ELF-1 (cell line): ENCODE measurements at places on chromosomes 6 and 20.
A peak's percentile ranks its signal among the peaks of the same experiment; 100 is the strongest.

- DNase-seq, result no peak
These were observed 8.8 kb upstream of the BTN3A3 start for GRCh38 chr6:26431258-26432172.

- DNase-seq, result no peak
These were observed 27.3 kb upstream of the SPDEF start for GRCh38 chr6:34583461-34583860.

DNA sequence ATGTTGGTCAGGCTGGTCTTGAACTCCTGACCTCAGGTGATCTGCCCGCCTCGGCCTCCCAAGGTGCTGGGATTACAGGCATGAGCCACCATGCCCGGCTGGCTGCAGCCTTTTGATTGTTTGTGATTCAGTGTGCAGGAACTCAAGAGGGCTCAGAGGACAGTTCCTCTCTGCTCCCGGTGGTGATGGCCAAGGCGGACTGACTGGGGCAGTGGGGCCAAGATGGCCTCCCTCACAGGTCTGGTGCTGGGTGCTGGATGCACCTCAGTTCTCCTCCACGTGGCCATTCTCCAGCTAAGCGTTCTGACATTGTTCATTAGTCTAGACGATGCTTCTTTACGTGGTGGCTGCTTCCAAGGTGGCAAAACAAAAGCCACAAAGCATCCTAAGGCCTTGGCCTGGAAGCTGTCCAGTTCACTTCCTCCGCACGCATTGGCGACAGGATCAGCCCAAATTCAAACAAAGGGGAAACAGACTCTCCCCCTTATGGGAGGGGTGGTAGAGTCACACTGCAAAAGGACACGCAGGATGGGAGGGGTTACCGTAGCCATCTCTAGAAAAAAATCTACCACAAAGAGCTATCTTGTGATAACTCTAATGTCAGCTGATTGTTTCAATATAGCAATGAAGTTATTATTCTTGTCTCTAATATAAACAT is 146.9 kb downstream of the FOXC1 start:
- DNase-seq, result no peak

DNA sequence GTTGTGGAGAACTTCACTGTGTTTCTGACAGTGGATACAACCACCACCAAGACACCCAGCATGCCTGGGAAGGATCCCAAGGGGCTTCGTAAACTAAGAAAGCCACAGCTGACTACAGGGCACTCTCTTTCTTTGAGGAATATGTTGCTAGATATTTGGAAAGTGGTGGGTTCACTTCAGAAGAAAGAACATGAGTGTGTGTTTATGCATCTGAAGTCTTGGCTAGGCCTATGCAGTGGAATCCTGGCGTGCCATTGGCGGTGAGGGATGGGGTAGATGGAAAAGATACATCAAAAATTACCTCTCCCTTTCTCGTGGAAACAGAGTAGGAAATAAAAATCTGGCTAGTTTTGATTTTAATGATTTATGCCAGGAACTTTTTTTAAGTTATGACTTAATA is 187.7 kb downstream of the PDE7B start:
- no peak for DNase-seq

DNA sequence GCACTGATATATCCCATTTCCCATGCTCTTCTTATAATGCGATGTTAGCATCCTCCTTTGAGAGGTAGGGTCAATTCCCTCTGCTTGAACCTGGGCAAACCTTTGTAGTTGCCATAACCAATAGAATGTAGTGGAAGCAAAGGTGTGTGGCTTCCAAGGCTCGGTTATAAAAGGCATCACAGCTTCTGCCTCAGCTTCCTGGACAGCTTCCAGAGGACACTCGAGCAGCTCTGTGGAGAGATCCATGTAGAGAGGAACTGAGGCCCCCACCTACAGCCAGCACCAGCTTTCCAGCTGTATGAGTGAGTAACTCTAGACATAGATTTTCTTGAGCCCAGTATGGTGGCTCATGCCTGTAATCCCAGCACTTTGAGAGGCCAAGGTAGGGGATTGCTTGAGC is 36.7 kb downstream of the FGD2 start:
- no peak for DNase-seq

- peak; percentile 3 for DNase-seq
These were observed 56.1 kb upstream of the B3GAT2 start for GRCh38 chr6:71012866-71013469.

- no peak for DNase-seq
These were observed 29.0 kb upstream of the SRF start for GRCh38 chr6:43142101-43142500.

DNA sequence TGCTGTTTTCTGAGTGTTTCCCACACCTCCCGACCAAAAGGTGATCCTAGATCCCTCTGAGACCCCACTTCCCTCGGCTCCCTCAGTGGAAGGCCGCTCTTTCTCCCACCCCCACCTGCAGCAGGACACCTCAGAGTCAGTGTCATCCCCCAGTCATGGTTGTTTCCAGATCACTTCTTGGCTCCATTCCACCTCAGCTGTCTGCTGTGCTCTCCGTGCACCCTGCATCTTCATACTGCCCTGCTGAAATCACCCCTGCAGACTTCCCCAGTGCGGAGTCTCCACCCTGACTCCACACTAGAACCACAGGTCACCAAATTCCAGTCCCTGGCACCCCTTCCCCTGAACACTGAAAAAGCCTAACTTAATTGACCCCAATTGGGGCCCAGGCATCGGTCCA is 255.1 kb upstream of the CDYL start:
- no peak for DNase-seq

GRCh38 chr20:20743511-20744169 is 31.2 kb upstream of the RALGAPA2 start:
- peak; percentile 59 for DNase-seq

- DNase-seq, result no peak
These were observed 666.7 kb upstream of the AGPAT4 start for GRCh38 chr6:161940519-161940918.

DNA sequence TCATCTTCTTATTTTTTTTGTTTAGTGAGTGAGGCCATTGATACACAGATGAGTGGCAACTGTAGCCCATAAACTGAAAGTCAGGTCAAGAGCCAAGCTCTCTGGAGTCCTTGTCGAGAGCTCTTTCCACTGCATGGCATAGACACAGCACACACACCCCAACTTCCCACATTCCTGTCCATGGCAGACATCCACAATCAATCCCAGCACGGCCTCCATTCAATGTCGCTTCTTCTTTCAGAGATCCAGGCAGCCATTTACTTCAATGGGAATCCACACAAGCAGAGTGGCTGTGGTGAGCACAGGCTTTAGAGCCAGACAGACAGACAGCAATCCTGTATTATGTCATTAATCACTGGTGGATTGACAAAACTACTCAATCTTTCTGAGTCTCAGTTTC is 34.9 kb upstream of the ECI2 start:
- DNase-seq, result no peak

- peak; percentile 80 for DNase-seq
These were observed 113.9 kb downstream of the NFATC2 start for GRCh38 chr20:51428401-51429143.

DNA sequence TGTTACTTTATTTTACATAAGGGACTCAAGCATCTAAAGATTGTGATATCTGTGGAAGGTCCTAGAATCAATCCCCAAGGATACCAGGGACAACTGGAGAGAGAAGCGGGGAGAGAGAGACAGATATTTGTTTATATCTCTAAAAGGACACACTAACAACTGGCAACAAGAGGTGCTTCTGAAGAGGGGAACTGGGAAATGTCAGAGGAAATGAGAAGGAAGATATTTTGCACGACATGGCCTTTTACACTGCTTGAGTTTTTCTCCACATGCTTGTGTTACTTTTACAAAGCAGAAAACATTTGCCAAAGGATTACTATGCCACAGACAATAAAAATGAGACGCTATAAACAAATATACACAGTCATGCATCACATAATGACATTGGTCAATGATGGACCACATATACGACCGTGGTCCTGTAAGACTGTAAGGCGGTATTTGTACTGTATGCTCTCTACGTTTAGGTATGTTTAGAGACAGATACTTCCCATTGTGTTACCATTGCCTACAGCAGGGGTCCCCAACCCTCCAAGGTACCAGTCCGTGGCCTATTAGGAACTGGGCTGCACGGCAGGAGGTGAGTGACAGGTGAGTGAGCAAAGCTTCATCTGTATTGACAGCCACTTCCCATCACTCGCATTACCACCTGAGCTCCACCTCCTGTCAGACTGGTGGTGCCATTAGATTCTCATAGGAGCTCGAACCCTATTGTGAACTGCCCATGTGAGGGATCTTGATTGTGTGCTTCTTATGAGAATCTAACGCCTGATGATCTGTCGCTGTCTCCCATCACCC is 64.6 kb upstream of the PTPN1 start:
- no peak for DNase-seq

DNA sequence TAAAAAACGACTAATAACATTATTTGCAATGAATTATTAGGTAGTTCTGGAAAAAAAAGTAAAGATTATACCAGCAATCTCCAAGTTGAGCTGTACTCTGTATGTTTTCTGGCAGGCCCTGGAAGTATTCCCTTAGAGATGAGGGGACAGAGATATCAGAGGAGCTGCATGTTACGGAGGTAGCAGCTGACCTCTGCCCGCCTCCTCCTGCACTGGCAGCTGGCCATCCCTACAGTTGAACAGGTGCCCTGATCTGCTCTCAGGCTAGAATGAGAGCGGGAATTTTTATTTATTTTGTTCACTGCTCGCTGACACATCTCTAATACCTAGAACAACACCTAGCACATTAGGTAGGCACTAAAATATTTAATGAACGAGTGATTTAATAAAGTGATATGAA is 23.1 kb downstream of the FBXL4 start:
- DNase-seq, result no peak

DNA sequence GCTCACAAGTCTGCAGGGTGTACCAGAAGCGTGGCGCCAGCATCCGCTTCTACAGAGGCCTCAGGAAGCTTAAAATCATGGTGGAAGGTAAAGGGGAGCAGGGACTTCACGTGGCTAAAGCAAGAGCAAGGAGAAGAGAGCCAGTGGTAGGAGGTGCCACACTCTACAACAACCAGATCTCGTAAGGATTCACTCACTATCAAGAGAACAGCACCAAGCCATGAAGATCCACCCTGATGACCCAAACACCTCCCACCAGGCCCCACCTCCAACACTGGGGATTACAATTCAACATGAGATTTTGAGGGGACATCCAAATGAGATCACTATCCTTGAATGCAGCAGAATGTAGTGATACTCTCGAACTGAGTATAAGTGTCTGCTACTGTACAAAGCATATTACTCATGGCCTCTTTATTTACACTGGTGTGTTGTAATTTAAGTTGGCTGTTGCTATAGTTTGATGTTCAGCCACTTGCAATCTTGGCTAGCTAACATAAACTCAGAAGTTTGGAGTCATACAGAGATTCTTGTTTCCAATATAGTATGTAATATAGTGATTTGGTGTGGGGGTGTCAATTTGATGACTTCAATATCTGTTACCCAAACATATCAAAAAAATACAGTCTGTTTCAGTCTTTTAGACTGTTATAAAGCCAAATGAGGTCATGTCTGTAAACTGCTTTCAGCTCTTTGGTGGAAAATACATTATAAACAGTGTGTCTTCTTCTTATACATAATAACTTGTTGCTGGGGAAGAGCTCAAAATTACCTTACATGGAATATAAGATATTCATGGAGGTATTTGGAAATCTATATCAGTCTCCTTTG is 39.4 kb upstream of the MYLIP start:
- no peak for DNase-seq

- DNase-seq, result no peak
These were observed 527 bp downstream of the TOMM34 start for GRCh38 chr20:44959638-44960102.

DNA sequence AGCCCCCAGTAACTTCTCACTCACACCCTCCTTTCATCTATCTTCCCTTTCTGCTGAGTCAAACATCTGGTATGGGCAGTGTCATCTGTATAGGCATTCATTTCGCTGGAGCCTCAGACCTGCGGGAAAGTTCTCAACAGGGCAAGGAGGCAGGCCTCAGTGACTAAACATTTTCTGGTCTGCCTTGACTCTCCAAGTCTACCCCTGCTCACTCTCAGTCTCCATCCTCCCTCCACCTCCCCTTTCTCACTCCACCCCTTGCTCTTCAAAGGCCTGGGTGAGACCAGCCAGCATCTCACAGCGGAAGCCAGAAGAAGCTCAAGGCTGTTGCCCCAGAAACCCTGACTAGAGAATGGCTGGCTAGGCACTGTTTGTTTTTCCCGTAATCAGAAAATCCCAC is 105.0 kb upstream of the BEND6 start:
- DNase-seq, result peak; percentile 69

DNA sequence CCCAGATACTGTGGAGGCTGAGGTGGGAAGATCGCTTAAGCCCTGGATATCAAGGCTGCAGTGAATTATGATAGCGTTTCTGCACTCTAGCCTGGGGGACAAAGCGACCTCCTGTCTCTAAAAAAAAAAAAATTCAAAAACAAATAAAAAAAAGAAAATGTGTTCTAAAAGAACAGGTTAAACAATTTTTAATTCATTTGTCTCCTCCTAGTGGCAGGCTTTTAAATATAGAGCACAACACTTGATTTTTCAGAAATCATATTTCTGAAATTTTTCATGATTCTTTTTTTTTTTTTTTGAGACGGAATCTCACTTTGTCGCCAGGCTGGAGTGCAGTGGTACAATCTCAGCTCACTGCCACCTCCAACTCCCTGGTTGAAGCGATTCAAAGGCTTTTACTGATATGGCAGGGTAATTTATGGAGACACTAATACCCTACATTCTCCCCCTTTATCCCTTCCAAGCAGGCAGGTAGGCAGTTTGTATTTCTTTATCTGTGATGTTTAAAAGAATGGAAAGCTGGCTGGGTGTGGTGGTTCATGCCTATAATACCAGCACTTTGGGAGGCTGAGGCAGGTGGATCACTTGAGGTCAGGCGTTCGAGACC is 8.7 kb upstream of the GTF3C6 start:
- DNase-seq, result no peak

GRCh38 chr6:168968228-168968627 is 285.4 kb downstream of the THBS2 start:
- no peak for DNase-seq

- DNase-seq, result no peak
These were observed 96.3 kb upstream of the PLN start for GRCh38 chr6:118451839-118452238.

- no peak for DNase-seq
These were observed 581.8 kb downstream of the CD109 start for GRCh38 chr6:74277777-74278186.

- DNase-seq, result no peak
These were observed 958 bp downstream of the MLIP start for GRCh38 chr6:54112151-54112650.

DNA sequence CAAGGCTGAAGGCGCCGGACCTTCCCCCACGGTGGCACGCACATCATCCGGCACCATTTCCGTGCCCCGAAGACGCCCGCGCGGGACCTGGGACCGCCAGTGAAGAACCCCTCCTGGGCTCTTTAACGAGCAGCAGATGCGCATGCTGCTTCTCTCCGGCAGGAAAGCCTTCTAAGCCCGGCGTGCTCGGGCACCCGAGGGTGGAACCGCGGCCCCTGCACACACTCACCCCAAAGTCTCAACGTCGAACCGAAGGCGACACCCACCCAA is 240 bp downstream of the FOXQ1 start:
- DNase-seq, result peak; percentile 40

- DNase-seq, result no peak
These were observed 270.6 kb upstream of the RIN2 start for GRCh38 chr20:19487420-19487819.
